CD8-positive, alpha-beta T cell (primary cell): ENCODE measurements at places on chromosomes 1 and 21.

GRCh38 chr1:200410566-200410878, 686 bp upstream of the ZNF281 start:
- DNase-seq, result no peak

DNA sequence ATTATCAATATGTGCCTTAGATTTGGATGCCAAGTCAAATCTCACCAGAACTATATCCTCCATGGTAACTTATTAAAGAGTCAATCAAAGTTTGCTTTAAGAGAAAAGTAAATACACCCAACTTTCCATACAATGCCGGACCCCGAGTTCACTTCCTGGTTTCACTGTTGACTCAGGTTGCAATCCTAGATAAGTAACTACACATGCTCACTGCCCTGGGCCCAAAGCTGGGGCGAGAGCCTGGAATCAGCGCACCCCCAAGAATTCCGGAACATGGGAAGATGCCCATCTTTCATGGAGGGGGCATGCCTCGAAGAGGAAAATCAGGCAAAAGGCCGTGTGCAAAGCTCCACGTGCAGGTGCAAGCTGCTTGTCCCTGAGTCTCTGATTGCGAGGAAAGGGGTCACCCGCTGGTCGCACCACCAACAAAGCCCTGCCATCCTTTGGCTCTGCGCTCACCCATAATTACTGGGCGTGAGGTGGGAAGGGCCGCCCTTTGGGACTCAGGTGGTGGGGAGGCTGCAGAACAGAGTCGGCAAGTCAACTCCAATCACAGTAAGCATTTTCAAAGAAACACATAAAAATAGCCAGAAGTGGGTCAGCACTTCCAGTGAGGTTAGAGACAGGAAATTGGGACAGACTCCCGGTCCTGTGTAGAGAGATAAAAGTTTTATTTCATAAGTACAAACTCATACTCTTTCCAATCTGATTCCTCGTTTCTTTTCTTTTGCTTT, 167.7 kb downstream of the TOMM20 start:
- DNase-seq, result no peak

- DNase-seq, result no peak
These were observed at the start of gene KRTAP21-3 for GRCh38 chr21:30718239-30718909. Gene KRTAP21-3, minus strand, starts transcription at chr21:30718777. Its CDS starts 18 bp downstream, at chr21:30718759.

GRCh38 chr1:115114308-115114707, 25.0 kb upstream of the TSPAN2 start:
- no peak for DNase-seq

DNA sequence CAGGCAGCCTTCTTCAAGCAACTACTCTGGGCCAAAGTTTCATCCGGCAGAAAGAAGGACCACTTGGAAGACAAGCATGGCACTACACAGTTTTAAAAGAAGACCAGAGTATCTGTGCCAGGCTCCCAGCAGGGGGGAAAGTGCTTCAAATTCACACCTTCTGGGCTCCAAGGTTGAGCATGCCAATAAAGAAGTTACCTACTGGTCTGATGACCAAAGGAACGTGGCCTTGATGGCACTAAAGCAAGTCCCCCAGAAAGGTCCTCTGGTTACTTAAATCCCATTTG, 73.5 kb downstream of the CD46 start:
- DNase-seq, result no peak

- DNase-seq, result no peak
These were observed 44.0 kb upstream of the ZC3H12A start for GRCh38 chr1:37430103-37430985.

- DNase-seq, result no peak
These were observed 72.7 kb downstream of the BACH1 start for GRCh38 chr21:29371464-29371863.

DNA sequence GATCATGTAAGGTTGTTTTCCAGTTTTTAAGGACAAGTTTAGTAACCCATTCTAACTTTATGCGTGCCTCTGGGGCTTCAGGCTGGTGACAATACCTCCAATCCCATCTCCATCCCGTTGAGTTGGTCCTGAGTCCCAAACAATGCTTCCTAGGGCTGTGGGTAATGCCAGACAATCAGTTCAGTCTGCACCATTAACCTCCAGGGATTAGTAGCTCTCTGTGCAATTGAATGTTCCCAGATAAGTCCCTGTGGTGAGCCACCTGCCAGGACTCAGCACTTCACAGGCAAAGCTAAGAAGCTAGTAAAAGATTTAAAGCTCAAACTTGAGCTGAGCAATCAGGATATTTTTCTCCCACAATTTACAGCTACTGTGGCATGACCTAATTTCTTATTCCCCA, 462.2 kb upstream of the PTBP2 start:
- DNase-seq, result no peak

GRCh38 chr1:88528792-88529191, 155.3 kb upstream of the PKN2 start:
- no peak for DNase-seq

GRCh38 chr1:209653915-209654351, 1.7 kb upstream of the LAMB3 start:
- DNase-seq, result no peak

GRCh38 chr1:69055194-69055593, 512.5 kb upstream of the LRRC7 start:
- no peak for DNase-seq

DNA sequence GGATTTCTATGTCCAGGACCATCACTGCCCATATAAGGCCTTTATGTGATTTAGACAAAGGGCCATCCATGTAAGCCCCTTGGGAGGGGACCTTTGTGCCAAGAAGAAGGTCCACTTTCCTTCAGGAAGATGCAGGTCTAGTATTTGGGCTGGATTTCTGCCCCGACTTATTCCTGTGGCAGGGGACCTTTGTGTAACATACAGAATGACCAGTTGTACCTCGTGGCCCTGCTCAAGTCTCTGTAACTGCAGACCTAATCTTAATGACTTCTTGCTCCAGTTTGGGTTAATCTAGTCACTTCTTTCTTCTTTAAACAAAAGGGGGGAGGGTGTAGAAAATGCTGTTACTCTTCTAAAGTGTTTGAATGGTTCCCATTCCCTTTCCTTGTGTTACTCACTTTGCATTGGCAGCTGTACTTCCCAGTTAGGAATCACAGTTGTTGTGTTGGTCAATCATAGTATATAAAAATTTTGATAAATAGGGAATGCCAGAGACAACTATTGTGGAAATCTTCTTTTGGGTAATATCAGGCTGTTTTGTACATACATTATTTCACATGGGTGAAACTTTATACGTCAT, 54.2 kb downstream of the MIGA1 start:
- DNase-seq, result no peak

DNA sequence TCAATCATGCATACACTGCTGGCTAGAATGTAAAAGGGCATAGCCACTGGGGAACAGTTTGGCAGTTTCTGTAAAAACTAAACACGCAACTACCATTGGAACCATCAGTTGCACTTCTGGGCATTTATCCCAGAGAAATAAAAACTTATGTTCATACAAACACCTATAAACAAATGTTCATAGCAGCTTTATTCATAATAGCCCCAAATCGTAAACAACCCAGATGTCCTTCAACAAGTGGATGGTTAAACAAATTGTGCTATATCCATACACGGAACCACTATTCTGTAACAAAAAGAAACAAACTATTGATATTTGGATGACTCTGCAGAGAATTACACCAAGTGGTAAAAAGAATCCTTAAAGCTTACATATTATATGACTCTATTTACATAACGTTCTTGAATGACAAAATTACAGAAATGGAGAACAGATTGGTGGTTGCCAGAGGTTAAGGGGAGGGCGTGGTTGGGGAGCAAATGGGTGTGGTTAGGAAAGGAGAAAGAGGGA, 22.8 kb downstream of the LACTBL1 start:
- DNase-seq, result no peak

DNA sequence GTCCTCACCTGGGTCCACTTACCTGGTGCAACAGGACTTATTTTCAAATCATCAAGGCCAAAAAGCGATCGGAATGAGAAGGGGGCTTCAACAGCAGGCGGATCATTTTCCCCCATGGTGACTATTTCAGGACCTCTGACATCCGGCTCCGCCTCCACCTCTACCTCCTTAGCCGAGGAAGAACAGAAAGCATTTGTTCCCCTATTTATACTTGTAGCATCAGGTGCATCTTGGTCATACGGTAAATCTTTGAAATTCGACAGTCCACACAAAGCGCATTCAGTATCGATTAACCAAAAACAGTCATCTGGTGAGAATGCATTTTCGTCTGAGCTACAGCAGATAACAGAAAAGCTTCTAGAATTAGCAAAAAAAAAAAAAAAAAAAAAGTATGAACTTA, 550 bp downstream of the TMPRSS3 start:
- DNase-seq, result no peak

GRCh38 chr1:84888753-84889152, 4.3 kb downstream of the LPAR3 start:
- no peak for DNase-seq

DNA sequence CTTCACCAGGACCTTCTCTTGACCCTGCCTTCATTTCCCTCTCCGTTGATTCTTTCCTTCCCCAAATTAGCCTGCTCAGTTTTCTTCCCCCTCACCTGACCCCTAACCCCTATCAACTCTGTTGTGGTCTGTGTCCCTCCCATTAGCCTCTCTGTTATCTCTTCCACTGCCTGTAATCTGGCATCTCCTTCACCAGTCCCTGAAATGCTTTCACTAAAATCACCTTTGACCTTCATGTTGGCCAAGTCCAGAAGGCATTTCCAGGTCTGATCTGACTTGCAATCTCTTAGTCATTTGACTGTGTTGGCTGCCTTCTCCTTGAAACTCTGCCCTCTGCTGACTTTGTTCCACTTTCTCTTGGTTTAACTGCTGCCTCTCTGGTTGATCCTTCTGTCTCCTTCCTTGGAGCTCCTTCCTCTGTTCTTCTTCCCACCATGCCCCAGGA, 28.2 kb downstream of the ATP8B2 start:
- no peak for DNase-seq

DNA sequence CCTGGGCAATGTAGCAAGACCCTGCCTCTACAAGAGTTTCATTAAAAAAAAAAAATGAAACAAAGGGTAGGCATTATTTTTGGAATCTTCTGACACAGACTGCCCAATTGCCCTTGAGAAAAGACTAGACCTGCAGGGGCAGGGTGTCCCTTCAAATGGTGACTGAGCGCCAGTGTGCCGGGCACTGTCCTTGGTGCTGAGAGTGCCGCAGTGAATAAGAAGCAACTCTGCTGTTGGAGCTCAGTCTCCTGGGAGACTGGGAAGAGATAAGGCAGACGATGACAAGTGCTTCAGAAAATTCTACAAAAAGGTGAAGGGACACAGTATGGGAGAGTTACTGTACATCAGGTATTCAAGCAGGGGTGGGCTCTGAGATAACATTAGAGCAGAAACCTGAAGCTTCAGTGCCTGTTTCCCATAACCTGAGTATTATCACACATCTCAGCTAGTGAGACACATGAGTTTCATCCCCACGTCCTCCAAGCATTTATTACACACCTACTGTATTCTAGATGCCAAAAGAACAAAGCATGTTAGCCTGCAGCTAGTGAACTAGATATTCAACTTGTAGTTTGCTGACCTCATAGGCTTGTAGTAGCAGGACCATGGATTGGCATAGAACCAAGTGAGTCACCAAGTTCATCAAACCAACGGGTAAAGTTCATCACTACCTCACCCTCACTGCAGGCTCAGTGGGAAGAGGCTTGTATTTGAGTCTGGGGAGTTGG, 18.4 kb upstream of the RPL11 start:
- DNase-seq, result no peak

DNA sequence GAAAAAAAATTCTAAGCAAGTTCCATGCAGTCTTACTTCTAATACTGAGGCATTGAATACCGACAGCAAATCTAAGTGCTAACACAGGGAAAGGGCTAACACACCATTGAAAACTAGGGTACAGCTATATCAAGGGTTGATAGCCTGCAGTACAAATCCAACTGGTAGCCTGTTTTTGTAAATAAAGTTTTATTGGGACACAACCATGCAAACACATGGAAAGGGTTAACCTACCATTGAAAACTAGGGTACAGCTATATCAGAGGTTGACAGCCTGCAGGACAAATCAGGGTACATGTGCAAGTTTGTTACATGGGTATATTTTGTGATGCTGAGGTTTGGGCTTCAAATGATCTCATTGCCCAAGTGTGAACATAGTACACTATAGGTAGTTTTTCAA, 212.9 kb downstream of the HIVEP3 start:
- no peak for DNase-seq

GRCh38 chr1:8474369-8474768, 156.5 kb downstream of the SLC45A1 start:
- no peak for DNase-seq

- no peak for DNase-seq
These were observed 7.5 kb upstream of the FMO3 start for GRCh38 chr1:171083222-171083621.

- DNase-seq, result no peak
These were observed 135.5 kb downstream of the SETD4 start for GRCh38 chr21:35924714-35925301.

- no peak for DNase-seq
These were observed 278.5 kb downstream of the KCNH1 start for GRCh38 chr1:210855440-210855839.

- no peak for DNase-seq
These were observed 3.7 kb downstream of the CSTB start for GRCh38 chr21:43772425-43772821.

DNA sequence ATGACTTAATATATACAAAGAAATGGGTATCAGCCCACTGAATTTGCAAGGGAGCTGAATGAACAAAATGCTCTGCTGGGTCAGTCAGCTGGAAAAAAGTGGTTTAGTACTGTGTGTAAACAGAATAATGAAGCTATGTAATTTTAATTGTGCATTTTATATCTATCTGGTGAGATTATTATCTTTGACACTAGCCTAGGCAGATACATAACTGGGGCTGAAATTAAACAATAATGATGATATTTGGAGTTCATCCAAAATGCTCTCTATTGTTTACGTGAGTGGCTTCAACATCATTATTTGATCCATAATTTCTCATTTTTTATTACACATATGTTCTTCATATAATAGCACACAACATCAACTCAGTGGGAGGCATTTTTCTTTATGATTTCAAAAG, 208.5 kb upstream of the SNX7 start:
- no peak for DNase-seq

- DNase-seq, result no peak
These were observed 2.9 kb downstream of the GFI1 start for GRCh38 chr1:92483610-92484471.

DNA sequence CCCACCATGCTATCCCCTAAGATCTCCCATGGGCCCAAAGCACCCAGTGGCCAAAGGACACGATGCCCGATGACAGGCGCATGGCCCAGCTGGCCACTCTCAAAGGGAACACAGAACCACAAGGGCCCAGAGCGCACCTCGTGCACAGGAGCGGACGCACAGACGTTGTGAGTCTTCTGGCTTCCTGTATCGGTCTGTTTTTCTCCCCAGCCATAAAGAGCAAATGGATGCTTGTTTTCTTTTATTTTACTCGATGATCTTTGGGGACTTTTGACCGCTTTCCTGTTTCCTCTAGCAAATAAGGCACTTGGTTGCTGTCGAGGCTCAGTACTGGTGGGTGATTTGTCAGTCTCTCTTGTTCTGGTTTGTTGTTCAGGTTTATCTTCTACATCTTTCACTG, 16.2 kb downstream of the CCSAP start:
- no peak for DNase-seq

- DNase-seq, result no peak
These were observed 11.0 kb downstream of the DMRTB1 start for GRCh38 chr1:53470155-53470554.
